ENCODE measurements at places on chromosomes 16 and 17.

DNA sequence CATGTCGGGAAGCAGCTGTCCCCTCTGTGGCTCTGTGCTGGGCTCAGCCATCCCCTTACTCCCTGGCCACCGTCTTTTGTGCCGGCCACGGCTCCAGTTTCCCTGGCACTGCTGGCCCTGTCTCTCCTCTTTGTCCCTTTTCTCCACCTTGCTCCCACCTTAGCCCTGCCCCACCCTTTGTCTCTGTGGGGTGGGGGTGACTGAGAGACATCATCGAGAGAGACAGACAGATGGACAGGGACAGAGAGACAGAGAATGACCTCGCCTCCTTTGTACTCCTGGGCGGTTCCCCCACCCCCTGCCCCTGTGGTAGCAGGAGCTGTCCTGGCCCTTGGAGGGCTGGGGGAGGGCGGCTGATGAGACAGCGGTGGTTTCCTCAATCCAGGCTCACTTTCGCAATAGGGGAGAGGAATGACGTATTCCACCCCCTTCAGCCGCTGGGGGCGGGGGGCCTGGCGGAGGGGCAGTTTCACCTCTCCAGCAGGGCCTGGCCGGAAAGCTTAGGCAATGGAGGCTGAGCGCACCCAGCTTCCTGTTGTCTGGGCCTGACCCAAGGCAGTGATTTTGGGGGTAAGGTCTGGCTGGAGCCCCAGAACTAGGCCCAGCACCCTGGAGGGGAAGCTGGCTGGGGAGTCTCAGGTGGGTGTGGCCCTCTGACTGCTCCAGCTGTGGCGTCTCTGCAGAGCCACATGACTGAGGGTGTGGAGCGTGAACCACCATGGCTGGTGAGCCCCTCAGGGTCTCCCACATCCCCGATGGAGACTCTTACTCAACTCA is 7.3 kb downstream of the FMNL1 start:
- DNase-seq: no peak

GRCh38 chr16:89448656-89449055 is 41.7 kb downstream of the ANKRD11 start:
- no peak for DNase-seq

DNA sequence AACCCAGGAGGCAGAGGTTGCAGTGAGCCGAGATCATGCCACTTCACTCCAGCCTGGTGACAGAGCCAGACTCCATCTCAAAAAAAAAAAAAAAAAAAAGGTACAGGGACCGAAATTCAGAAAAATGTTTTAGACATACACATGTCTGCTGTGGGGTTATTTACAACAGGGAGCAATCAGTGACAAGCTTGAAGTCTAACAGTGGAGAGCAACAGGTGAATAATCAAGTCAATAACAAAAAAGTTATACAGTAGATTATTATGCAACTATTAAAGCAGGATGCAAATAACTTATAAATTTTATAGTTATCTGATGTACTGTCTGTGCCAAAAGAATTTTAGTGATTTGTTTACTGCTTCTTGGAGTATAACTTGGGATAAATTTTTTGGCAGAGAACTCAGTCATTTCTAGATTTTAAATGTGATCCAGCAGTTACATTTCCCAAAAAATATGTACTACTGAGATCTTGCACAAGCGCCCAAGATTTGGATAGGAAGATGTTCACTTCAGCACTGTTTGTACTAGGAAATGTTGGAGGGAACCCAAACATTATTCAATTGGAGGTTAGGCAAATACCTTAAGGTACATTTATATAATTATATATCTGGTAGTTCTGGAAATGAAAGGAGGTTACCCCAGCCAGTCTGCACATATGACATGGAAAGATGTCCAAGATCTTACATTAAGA is 34.1 kb downstream of the EEF2K start:
- no peak for DNase-seq

- DNase-seq: no peak
Measured at GRCh38 chr17:32302860-32303649, 37.4 kb downstream of the RHBDL3 start.

- DNase-seq: no peak
Measured at GRCh38 chr16:83599789-83600462, 207.9 kb upstream of the HSBP1 start.

GRCh38 chr16:79288066-79288465 is 312.5 kb downstream of the MAF start:
- DNase-seq: no peak

GRCh38 chr17:31096106-31096436 is 1.3 kb downstream of the NF1 start:
- DNase-seq: no peak

Measured in amygdala (tissue), 56 donors.